ENCODE measurements at places on chromosomes 5 and 9.
A peak's percentile ranks its signal among the peaks of the same experiment; 100 is the strongest.

DNA sequence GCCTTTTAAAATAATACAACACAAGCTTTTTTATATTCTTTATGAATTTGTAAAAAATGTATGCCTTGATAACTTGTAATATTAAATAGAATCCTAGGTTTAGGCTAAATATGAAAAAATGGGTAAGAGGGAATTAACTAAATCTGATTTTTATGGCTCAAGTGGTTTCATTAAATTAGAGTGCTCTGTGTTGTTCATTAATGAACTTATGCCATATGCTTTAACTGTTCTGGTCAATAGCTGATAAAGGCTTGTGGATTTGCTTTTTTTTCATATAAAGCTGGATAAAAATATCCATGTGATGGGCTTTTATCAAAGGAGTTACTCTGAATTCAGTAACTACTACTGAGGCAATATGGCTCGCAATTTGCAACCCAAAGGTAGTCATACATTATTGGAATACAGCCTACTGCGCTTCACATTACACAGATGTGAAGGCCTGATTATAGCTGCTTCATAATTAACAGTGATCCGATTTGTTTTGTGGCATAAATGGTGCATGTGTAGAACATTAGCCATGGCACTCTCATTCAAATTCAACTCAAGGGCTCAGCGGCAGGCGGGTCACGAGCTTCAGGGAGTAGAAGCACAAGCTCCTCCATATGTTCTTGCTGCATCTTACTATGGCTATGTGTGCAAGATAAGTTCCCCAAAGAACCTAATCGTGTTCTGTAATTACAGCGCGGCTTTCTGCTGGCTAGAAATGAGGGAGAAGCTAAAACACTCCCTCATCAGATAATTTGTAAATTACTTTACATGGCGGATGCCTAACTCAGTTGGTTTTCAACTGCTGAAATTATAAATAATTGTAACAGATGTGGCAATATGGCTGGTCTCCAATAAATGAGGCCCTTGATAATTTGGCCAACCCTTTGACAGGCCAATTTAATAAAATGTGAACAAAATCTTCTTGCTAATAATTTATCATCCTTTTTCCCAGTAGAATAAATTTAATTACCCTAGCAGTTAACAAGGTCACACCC is 188.3 kb downstream of the CNTLN start:
- no peak for DNase-seq

- DNase-seq, result no peak
These were observed 81.3 kb upstream of the PTPN3 start for GRCh38 chr9:109579191-109579948.

DNA sequence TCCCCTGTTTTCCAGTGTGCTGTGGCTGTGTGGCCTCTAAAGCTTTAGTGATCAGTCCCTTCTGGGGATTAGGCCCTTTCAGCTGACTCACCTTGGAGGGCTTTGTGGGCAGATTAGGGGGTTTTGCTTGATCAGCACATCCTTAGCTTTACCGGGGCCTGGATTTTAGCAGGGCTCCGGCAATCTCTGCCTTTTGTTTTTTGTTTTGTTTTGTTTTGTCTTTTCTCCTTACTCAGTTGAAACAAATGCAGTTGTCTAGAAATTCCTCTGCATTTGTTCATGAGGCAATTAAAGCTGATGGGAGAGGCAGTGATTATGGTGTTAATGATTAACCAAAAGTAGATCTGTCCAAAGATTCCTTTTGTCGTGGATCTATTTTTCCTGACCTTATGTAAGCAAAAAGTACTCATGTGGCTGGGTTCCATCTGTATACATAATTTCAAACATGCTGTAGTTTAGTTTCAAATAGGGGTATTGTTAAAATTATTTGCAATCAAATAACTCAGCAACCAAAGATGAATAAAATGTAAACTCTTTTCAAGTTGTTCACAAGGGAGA is 5.2 kb upstream of the TDRD7 start:
- DNase-seq, result no peak

GRCh38 chr5:150590979-150591695 is 49.3 kb upstream of the SYNPO start:
- no peak for DNase-seq

- DNase-seq, result peak; percentile 98
These were observed 76.0 kb downstream of the COL15A1 start for GRCh38 chr9:99019510-99020331.

DNA sequence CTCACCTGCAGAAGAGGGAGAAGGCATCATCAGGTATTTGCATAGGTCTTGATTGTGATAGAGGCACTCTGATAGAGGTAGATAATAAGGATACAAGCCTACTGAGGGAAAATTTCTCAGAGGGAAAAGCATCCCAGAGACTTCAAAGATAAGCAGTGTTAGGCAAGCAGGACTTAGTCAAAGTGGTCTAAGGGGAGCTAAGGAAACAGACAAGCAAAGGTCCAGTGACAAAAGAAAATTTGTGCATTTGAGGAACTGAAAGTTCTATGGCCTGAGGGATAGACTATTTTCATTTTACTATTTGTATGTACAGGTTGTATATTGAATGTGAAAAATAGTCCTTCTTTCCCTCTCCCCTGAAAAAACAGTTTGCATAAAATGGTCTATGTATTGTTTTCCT is 27.4 kb downstream of the OXCT1 start:
- no peak for DNase-seq

DNA sequence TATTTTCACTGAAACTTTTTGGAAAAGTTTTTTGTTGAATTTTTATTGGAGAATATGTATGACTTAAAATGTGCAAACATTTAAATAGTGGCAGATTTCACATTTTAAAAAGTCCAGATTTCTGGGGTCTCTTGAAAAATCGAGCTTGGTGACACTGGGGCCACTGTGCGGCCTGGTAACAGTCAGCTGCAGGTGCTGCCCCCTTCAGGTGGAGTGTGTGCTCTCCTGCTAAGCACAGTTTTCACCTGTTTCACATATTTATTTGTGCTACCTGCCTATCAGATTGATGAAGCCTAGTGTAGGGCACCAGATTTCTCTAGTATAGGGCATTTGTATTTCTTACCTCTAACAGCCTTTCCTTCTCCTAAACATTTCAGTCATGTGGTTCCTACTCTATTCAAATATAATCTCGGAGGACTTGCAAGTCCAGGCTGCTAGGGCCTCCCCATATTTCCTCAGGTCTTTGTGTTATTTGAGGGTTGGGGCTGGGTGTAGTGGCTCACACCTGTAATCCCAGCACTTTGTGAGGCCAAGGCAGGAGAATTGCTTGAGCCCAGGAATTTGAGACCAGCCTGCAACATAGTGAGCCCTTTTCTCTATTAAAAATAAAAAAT is 95.8 kb upstream of the KLF9 start:
- DNase-seq, result no peak

- DNase-seq, result no peak
These were observed 707 bp downstream of the PIP5K1B start for GRCh38 chr9:68705531-68706362.

DNA sequence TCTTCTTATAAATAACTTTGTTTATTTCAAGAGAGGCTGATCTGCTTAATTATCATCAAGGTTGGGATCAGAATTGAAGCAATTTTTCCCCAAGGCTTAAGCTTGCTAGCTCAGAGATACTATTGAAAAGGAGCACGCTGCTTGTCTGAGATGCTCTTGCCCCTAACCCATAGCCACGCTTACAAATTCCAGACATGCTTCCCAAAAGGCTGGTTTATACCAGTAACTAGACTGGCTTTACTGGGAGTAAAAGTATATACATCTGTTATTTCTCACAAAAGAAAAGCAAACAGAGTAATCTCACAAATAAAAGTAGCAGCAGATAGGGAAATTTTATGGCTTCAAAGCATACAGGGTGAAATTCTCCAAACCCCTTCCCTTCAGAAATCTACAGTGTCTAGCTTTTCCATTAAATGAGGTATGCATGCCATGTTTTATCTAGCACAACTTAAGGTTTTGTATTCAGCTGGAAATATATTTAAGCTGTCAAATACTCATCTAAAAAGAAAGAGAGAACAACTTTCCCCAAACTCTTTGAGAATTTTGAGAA is 163.2 kb upstream of the TRPC7 start:
- DNase-seq, result no peak
